GM10248 (cell line): ENCODE measurements at places on chromosomes 2 and 18.

GRCh38 chr2:207051385-207051965, 112.2 kb downstream of the CPO start:
- DNase-seq = no peak

GRCh38 chr18:40415176-40415791, 1539.8 kb upstream of the PIK3C3 start:
- DNase-seq = no peak

DNA sequence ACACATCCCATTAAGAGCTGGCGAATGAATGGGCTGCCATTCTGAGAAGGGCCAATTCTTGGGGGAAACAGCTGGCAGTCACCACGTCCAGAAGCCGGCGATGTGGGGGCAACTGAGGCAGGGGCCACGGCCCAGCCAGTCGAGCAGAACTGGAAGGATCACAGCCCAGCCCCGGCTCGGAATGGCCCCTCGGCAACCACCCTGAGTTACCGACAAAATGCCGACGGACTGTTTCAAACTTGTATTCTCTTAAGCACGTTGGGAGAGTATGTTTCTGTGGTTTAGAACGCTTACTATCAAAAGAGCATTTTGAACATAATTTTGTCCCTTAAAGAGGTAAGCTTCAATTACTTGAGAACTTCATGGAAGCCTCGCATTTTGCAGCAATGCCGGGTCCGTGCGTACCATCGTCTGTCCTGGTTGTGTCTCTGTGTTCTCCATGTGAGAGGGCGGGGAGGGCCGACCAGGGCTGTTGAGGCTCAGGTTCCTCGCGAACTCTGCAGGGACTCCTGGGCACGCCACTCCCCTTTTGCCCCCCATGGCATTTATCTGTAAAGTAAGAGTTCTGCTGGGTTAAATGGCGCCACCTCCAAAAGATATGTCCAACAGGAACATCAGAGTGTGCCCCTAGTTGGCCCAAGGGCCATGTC, 155.9 kb downstream of the TWIST2 start:
- no peak for DNase-seq

DNA sequence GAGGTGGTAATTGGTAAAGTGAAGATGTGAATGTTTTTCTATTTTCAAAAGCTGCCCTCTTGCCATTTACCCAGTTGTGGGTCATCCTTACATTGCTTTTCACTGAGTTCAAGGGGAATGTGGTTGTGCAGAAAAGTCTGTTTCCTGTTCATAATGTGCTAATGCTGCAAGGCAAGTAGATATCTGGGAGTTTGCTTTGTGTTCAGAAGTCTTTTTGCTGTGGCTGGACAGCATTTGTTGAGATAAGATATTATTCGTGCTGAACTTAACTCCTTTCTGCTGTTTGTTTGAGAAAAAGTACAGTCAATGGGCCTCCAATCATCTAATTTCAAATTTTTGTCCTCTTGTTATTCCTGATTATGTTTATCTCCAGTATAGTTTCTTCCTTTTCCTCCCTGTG, 263.2 kb downstream of the LTBP1 start:
- no peak for DNase-seq

- DNase-seq = no peak
These were observed 282.8 kb upstream of the ATP5MC3 start for GRCh38 chr2:175464311-175464670.

DNA sequence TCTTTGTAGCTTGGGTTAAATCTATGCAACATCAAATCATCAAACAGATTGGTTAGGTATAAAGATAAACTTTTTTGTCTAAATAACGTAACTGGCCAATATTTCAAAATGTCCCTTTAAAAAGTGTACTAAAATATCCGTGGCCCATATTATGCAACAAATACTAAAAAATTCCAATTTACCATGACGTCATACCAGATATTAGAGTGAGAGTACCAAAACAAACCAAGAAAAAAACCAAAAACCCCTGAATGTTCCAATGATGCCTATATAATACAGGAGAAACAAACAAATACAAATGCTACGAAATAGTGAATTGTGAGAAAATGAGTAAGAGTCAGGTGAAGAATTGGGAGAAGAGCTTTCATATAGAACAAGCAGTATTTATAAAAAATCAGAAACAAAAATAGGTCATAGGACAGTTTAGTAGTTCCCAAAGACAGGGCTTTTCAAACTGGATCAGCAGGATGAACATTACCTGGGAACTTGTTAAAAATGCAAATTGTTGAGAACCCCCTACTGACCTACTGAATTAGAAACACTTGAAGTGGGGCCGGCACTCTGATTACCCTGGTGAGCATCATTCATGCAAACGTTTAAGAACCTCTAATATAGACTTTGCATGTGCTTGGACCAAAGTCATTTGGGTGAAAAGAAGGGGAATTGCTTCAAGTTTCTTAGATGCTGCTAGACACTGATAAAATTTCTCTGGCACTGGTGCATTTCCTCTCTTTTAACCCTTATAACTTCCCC, 753.7 kb downstream of the DSC3 start:
- DNase-seq = no peak

DNA sequence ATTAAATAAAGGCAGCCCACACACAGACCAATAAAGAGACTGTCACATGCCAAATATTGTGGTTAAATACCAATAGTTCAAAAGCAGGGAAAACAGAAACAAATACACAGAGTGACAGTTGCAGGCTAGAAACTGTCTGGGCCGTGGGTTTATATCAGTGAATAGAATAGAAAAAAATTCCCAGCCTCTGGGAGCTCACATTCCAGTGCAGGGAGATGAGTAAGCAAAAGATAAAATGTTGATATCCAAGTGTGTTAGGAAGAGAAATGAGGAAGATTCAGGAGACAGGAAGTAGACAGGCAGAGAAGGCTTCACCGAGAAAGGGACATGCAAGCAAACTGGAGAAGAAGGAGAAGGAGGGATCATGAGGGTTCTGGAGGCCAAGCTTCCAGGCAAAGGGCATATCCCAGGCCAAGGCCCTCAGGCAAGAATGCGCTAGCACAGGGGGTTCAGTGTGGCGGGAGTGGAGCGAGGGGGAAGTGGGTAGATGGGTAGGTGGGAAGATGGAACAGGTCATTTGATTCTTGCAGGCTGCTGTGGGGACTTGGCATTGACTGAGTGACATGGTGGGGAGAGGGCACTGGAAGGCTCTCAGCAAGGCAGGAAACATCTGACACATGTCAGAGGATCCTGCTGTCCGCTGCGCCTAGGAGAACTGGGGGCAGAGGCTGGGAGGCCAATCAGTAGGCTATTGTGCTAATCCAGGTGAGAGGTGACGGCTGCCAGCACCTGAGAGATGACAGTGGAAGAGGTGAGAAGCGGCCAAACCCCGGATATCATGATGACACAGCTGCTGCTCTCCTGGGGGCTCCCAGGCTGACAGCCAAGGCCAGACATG, 89.2 kb downstream of the ZBTB7C start:
- DNase-seq = no peak

DNA sequence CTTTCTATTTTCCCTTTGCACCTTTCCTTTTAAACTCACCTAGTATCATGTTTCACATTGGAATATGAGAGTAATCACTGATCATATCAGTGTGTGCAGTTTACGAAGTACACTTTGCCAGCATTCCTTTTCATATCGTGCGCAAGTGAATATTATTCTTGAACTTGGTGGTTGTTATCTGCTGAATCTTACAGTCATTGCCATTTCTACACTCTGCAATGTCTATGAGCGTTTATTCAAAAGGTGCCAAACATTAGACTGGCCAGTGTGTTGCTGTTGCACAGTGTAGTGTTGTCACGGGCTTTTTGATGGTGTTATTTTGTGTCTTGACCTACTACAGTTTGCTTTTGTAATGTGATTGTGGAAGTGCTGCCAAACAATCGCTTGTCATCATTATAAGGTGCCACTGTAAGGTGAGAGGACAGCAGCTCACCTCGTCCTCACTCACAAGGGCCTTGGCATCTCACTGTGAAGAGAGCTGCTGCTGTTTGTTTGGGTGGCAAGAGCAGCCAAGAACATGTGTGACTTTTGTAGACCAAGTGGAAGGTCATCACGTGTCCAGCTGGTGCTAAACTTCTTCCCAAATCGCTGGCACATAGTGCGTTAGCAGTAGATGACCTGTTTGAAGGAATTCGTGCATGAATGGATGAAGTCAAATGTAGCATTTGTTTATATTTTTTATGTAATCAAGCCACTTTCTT, 113.3 kb downstream of the MYO1B start:
- no peak for DNase-seq

DNA sequence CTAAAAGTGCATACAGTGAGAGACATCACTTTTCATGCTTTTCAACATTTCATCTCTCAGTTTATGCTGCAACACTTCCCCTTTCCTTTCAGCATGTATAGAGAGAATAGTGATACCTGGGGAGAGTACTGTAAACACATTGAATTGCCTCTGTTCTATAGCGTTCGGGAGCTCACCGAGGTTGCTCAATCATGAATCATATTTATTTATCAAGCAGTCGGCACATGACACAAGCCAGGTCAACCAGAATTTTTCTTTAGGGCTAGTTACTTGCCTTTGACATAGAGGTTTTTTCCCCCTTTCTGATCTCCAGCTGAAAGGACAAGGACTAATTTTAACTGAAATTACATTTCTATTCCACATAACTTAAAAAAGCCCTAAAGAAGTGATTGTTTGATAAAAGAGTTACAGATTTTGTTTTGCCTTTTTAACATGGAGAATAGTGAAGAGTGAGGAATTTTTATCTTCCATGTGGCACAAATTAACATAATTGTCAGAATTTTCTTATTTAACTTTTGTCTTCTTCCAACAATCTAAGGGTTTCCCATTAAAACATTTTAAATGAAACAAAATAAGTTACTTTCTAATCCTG, 690.9 kb upstream of the TMEFF2 start:
- DNase-seq = no peak

DNA sequence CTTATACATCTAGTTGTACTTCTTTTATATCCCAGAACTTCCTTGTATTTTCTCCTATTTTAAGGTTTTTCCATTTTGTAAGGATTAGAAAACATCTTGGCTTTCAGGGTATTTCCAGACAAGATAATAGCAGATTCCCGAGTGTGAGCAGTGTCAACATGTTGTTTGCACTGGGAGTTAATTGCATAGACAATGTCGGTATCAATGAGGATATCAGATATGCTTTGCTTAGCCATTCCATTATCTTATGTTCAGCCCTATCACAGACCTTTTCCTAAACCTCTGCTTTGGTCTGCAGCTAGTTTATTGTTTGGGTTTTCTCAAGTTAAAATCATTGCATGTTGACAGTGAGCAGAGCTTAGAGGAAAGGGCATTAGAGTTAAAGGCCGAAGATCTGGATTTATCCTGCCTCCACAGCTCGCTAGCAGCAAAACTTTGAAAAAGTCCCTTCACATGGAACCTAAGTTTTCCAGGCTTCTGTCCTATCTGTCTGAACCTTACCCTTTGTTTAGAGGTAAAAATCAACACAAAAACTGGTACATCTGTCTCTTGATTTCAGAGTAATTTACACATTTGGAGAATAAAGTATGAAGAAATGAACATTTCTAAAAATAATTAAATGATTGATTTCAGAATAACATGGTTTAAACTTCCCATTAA, 355.4 kb downstream of the KIAA1328 start:
- no peak for DNase-seq

GRCh38 chr2:190407246-190407661, 901 bp upstream of the MFSD6 start:
- DNase-seq = no peak

DNA sequence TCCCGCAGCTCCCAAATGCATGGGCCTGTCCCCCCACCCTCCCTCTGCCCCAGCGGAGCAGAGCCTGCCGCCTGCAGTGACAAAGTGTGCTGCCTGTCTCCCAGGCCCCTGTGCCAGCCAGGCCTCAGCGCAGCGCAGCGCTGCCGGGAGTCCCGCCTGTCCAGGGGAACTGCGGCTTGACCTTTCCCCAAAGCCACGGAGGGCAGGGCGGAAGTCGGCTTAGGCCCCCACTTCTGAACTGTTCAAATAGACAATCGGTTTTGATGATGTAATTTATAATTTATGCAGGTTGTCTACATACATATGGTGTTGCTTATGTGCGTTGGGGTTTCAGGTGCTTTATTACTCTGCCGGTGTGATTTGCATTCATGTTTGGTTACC, 7.1 kb downstream of the GBX2 start:
- no peak for DNase-seq

GRCh38 chr2:37201208-37201607, 4.9 kb downstream of the CEBPZOS start:
- no peak for DNase-seq

GRCh38 chr2:101677658-101678057, 19.8 kb upstream of the MAP4K4 start:
- no peak for DNase-seq

DNA sequence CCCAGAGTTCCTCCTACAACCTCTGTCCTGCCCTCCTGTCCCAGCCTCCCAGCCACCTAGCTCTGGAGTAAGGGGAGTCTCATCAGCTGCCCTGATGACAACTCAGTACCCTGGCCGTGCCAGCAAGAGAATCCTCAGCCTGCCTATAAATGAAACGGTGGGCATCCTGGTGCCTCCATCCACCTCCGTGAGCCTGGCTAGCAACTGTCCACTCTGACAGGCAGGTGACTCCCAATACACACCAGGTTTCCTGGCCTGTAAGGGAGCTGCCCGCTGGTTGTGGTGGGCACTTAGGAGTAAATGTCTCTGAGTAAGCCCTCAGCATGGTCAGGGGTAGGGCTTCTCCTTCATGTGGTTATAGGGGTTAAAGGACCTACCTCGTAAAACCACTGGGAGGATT, 81.5 kb downstream of the XDH start:
- no peak for DNase-seq

DNA sequence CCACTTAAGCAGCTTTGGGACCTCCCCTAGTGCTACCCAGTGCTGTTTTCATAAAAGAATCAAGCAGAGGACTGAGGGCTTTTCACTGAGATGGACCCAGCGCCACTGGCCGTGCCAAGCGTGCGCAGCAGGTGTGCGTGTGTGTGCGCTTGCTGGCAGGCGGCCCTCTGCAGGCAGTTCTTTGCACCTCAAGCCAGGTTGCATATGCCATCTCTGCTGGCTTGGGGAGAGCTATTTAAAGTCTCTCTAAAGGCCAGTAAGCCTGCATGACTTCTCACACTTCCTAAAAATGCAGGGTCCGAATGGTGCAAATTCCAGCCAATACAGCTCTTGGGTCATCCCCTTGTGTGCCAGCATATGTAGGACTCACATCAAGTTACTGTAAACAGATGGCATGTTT, 255.5 kb downstream of the RNF152 start:
- DNase-seq = no peak

GRCh38 chr2:33314541-33314940, 161.9 kb upstream of the RASGRP3 start:
- no peak for DNase-seq

DNA sequence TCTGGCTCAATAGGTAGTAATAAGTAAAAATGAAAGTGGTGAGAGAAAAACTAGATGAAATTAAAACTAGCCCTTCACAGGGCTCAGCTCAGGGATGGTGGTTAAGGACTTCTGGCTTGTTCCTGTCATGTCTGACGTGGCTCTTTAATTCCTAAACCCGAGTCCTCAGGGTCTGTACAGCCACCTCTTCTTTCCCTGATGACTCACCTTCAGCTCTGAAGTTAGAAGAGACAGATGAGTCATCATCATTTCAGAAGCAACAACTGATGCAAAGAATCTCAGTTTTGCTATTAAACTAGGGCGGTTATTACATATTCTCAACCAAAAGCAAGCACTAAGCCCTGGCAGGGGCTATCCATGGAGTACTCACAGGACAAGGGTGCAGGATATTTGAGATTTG, 24.0 kb upstream of the ITGB6 start:
- peak; percentile 79 for DNase-seq
